ENCODE measurements at places on chromosomes 16 and 17. TPM values are rescaled to one million over a fixed set of nuclear protein-coding genes. Genes with fewer than 3 reads are reported as not detected.

Gene SLC35B1
- 140 TPM for total RNA-seq

GRCh38 chr16:30585022-30585399 lies 486 bp downstream of the ZNF785 start:
- DNase-seq = no peak

- DNase-seq = no peak
Measured at GRCh38 chr17:68533887-68534694, 21.9 kb downstream of the PRKAR1A start.

DNA sequence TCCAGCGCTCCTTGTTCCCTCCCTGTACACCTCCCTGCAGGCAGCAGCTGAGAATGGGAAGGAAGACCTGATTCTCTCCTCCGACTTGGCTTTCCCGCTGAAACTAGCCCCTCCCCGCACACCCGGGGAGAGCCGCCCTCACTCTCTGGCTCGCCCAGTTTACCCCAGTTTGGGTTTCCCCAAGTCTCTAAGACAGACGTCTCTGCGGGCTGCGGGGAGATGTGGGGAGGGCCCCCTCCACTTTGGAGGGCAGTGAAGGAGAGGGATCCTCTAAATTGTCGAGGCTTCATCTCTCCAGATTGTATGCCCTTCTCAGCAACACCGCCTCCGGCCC lies 797 bp downstream of the GRB7 start:
- DNase-seq = no peak

- no peak for DNase-seq
Measured at GRCh38 chr16:61581417-61582046, 454.7 kb downstream of the CDH8 start.

DNA sequence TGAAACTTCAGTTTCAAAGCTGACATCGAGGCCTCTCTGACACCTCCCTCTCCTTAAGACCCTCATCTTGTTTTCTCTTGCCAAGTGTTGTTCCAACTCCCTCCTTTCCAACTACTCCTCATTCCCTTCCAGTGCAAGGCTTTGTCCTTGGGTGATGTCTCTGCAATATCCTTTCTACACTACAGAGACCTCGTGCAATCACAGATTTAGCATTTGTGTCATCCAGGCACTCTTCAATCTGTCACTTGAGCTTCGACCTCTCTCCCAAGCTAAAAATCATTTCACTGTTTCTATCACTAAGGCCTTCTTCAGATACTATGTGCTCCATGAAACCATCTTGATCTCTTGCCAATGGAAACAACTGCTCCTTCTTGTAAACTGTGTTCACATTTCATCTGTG lies 31.6 kb downstream of the TEKT3 start:
- no peak for DNase-seq

DNA sequence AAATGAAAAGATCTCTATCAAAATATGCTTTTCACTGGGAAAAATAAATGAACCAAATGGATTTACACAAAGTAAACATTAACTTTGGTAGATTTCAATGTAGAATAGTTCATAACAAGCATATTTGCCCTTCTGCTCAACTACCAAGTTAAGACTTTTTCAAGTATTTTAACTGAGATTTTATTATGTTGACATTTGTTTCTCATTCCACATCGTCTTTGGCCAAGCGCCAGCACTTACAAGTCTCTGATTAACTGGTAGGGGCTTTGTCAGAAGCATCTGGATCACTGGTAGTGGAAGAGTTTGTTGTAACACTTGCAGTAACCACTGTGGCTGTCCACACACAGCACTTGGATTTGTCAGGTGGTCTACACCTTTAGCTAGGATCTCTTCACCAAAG lies 22.9 kb downstream of the SLFN12L start:
- DNase-seq = no peak

DNA sequence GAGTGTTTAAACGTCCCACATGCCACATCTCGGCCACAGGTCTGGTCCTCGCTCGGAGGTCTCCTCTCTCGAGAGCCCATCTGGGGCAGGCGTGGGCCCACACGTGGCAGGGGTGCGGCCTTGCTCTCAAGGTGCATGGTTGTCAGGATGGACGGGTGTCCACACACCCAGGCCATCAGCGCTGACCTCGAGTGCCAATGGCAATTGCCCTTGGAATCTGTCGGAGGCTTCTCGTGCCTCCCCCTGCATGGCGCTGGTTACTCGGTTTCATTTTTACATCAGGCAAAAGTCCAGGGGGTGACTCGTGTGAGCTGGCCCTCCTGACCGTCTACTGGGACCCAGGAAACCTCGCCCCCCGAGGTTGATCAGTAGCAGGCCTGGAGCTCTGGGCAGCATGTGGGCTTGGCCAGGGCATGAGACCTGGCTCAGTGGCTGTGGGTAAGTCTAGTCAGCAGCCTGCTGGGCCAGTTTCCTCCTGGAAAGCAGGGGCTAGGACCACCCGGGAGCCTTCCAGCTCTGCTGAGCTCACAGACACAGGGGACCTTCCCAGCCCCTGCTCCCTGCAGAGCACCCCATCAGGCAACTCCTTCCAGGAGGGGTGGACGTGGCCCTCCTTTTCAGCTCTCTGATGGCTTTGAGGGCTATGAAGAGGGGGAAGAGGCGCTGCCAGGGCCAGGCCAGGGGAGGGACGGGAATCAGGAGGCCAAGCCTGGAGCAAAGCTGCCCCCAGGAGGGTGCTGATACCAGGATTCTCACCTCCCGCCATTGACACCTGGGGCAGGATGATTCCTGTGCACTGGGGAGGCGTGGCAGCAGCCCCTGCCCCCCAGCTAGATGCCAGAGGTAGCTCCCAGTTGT lies 3.7 kb upstream of the ZNF469 start:
- DNase-seq = no peak

Data from SJSA1 (cell line).